ENCODE measurements at places on chromosomes 2 and 18.
A peak's percentile ranks its signal among the peaks of the same experiment; 100 is the strongest.

GRCh38 chr2:182941919-182942318, 75.5 kb upstream of the FRZB start:
- DNase-seq = no peak

DNA sequence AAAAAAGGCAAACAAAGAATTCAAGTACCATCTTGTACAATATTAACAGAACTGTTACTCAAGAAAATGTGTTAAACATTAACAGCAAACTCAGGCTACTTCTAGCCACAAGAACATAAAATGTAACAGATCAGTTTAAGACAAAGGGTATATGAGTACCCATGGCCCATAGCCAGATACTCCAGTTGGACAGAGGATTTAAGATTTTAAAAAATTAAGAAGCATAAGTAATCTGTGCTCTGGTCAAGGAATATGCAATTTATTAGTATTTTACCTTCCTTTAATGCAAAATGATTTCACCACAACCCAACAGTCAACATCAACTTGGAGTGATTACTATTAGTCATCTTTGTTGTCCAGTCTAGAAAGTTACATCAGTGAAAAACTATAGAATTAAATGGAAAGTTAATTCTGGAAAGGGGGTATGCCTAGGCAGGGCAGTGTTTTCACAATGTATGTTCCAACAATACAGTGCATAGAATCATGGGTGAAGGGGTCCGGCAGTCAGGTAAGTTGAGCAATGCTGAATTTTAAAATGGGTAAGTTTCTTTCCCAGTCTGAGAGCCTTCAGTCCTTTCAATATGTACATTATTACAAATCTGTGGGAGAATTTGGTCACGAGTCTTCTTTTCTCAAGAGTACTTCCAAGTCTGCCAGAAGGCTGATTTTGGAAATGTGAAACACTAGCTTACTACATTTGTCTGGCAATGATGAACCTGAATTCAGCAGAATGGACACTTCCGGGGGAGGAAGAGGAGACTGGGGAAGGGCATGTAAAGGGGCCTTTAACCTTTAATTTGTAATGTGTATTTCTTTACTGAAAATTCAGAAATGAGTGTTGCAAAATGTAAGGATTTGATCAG, 34.5 kb downstream of the SFT2D3 start:
- DNase-seq = no peak

- DNase-seq = no peak
Measured at GRCh38 chr18:42675810-42676209, 439.7 kb downstream of the RIT2 start.

GRCh38 chr2:150280231-150280630, 207.2 kb downstream of the RND3 start:
- DNase-seq = no peak

DNA sequence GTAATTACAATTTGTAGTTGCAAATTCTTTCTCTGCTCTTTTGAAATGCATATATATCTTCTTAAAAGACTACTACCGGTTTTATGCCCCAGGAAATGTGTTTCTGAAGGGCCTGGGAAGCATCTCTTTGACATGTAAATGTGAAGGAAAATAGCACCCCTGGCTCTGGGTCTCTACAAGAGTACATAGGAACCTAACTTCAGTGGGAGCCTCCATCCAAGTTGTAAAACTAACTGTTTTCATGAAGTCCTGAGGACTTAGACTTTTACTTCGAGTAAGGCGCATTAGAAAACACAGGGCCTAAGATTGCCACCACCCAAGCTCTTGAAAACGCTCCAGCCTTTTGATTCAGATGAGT, 99.4 kb downstream of the CBLN2 start:
- no peak for DNase-seq

GRCh38 chr2:5539282-5540165, 152.7 kb upstream of the SOX11 start:
- DNase-seq = no peak

GRCh38 chr2:189268763-189269162, 89.2 kb upstream of the COL5A2 start:
- DNase-seq = no peak

GRCh38 chr2:24354395-24354794, 5.9 kb downstream of the ITSN2 start:
- no peak for DNase-seq

DNA sequence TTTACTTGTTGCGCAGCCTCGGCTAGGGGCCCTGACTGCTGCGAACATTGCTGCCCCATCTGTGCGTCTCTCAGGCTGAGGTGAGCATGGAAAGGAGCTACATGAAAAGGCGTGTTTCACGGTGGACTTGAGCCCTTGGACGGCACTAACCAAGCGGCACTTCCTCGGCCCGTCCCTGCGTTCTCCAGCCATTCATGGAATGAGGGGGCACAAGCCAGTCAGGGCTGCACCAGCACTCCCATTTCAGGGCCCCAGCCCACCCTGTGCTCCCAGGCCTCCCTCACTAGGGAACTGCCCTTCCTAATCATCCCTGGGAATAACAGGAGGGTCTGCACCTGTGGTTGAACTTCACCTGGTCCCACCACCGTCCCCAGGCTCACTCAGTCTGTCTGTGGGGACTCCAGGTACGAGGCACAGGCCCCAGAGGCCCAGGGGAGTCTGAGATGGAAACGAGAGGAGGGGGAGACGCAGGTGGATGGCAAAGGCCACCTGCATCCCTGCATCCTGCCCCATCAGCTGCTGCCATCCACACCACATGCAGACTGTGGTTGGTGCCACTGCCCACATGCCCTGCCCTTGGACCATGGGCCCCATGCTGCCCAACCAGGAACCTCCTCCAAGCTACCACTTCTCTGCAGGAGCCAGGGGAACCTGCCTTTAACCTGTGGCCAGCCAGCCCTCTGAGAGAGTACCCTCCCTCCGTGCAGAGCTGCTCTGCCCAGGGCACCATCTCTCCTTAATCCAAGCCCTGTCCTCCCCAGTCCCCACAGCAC, 99.7 kb downstream of the EIPR1 start:
- DNase-seq = no peak

DNA sequence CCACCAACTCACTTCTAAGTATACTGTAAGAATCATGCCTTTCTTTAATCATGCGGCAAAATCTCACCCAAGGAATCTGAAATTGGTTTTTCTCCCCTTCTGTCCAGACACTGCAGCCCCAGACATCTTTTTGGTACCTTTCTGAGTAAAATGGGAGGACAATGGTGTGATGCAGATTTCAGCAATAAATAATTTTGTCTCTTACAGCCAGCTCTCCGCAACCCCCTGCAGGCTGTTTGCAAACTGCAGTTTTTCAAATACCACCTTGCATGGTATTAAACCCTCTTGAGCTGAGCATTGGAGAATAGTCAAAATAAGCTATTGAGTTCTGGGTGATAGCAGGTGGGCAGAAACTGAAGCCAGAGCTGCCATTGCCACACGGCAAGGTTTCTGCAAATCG, 32.2 kb downstream of the GPR39 start:
- DNase-seq = no peak

DNA sequence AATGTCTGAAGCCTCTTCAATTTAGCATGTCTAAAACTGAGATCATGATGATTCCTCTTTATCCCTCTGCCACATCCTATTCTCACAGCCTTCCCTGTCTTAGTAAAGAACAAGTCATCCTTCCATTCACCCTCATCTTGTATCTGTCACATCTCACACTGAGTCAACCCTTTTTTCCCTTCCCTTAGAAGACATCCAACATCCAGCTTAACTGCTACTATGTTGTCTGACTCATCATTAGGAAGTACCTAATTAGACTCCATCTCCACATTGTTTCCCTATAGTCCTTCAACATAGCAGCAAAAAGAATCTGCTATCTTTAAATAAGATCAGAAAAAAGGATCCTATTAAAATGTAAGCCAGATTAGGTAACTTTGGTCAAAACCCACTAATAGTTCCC, 85.2 kb upstream of the GRB14 start:
- no peak for DNase-seq

GRCh38 chr2:102514061-102514785, 41.2 kb downstream of the SLC9A4 start:
- DNase-seq = peak; percentile 85

GRCh38 chr2:211934811-211935210, 603.8 kb downstream of the ERBB4 start:
- no peak for DNase-seq
